Nephron progenitor cell (in vitro differentiated cells): ENCODE measurements at places on chromosomes 3 and 15.

GRCh38 chr15:84598250-84598649 lies 2.6 kb upstream of the ZSCAN2 start:
- DNase-seq = no peak

DNA sequence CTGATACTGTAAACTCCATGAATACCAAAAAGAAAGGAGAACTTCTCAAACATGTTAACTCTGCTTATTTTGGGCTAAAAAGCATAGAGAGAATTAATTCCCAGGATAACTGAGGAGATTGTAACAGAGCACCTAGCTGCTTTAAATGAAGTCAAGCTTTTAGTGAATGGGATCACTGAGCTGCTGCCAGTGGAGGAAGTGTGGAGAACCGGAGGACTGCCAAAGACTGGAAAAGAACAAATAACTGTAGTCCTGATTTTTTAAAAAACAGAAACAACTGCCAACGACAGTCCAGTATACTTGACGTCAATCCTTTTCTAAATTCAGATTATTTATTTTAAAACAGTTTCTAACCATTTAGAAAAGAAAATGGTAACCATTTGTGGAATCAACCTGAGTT lies 3.3 kb downstream of the C3orf70 start:
- DNase-seq = no peak

- no peak for DNase-seq
These were observed 19.0 kb upstream of the TRAK1 start for GRCh38 chr3:42071904-42072812.

DNA sequence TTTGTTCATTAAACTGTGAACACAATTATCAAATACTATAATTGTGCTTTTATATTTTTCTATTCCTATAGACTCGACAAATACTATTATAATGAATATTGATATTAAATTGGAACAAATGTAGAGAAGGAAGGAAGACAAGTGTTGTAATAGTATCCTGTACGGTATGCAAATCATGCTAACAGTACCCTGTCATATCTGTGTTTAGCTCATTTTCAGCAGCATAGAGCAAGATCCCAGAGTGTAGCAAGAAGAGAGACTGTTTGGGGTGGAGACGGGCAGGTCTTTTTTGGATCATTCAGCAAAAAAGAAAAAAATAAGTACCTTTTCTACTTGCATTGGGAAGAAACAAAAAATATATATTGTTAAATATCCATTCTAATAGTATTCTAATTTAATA lies 224.1 kb downstream of the TPRG1 start:
- DNase-seq = no peak

DNA sequence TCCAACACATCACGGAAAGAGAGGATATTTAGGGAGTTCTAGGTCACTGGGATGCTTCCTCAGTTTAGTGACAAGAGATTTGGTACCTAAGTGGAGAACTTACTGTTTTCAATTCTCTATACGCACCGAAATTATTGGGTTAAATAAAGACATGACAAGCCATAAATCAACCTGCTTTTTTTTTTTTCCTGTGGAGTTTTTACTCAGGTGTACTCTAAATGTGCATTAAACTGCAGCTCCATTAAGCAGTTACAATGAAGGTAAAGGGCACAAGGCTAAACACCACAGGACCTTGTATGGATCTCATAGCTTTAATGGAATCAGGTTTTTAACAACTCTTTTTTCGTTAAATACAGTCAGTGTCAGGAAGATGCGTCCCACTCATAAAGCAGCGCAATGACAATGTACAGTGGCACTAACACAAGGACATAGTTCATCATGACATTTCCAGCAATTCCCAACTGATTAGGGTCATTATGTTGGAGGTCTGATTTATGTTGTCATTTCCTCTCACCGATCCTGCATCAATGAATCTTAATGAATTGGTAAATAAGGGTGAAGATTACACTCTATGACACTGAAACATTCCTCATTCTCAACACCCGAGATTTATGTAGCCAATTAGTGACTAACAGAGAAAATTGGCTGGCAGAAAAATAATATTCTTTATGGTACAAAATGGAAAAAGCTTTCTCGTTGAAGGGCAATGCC lies 355.2 kb downstream of the FOXP1 start:
- DNase-seq = no peak

DNA sequence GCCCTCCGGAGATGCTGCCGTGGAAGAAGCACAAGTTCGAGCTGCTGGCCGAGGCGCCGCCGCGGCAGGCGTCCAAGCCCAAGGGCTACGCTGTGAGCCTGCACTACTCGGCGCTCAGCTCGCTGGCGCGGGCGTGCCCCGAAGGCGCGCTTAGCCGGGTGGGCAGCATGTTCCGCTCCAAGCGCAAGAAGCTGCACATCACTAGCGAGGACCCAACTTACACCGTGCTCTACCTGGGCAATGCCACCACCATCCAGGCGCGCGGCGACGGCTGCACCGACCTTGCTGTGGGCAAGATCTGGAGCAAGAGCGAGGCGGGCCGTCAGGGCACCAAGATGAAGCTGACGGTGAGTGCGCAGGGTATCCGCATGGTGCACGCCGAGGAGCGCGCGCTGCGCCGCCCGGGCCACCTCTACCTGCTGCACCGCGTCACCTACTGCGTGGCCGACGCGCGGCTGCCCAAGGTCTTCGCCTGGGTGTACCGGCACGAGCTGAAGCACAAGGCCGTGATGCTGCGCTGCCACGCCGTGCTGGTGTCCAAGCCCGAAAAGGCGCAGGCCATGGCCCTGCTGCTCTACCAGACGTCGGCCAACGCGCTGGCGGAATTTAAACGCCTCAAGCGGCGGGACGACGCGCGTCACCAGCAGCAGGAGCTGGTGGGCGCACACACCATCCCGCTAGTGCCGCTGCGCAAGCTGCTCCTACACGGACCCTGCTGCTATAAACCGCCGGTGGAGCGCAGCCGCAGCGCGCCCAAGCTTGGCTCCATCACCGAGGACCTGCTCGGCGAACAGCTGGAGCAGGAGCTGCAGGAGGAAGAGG lies 1.3 kb downstream of the FAM43A start:
- DNase-seq = peak; percentile 60

DNA sequence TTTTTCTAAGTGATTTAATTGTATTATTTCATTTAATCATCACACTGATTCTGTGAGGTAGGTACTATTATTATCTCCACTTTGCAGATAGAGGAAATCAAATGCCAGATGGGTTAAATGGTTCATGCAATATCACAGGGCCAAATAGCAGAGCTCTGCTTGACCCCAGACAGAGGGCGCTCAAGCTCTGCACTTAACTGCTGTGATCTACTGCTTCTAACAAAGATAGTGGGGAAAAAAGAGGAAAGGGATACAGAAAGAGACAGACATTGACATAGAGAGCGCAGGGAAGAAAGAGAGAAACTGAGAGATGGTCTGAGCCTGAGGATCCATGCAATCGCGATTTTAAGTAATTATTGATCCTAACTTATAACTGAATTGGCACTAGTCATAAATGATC lies 279.1 kb upstream of the THRB start:
- peak; percentile 77 for DNase-seq

DNA sequence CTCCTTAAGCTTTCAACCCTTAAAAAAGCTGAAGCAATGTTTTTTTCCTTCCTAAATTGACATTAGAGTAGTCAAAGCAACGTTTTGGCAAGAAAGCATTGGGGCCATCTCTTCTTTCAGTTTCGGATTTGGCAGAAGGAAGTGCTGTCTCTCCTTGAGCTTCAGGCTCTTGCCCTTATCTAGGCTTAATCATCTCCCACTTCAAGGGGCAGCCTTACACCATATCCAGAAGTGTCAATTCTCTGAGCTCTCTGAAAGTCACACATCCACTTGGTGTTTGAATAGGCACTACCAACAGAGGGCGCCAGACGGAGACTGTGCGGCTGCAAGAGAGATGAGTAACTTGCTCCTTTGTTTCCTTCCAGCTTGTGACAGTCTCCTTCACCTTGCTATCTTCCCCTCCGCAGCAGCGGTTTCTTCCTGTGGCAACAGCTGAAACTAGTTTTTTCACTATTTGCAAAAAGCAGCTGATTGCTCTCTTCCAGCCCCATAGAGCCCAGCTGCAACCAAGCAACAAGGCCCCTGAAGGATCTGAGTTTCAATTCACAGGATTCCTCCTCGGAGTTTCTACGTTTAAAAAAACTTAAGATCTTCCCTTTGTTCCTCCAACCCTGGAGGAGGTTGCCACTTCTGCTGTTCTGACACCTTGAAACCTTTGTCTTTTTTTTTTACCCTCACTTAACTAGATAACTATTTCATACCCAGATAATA lies 147.0 kb upstream of the SLCO3A1 start:
- peak; percentile 76 for DNase-seq

GRCh38 chr15:85649372-85649771 lies 145.4 kb downstream of the KLHL25 start:
- no peak for DNase-seq

DNA sequence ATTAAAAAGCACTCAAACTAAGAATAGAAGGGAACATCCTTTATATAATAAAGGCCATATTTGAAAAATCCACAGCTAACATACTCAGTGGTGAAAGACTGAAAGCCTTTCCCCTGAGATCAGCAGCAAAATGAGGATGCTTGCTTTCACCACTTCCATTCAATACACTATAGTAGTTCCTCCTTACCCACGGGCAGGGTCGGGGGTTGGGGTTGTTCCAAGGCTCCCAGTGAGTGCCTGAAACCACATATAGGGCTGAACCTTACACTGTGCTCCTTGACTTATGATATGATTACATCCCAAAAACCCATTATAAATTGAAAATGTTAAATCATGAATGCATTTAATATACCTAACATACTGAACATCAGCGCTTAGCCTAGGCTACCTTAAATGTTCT lies 37.7 kb downstream of the ALDH1L1 start:
- no peak for DNase-seq

GRCh38 chr3:115401298-115401697 lies 222.0 kb upstream of the GAP43 start:
- no peak for DNase-seq

- no peak for DNase-seq
These were observed 85.9 kb downstream of the NCEH1 start for GRCh38 chr3:172624999-172625398.

- DNase-seq = no peak
These were observed 28.9 kb upstream of the GPD1L start for GRCh38 chr3:32077260-32078084.

GRCh38 chr3:127107491-127108375 lies 85.2 kb upstream of the PRR23E start:
- no peak for DNase-seq
